ENCODE measurements at places on chromosomes 4 and X.

- no peak for DNase-seq
These were observed 11.8 kb upstream of the NEIL3 start for GRCh38 chr4:177297785-177298391.

DNA sequence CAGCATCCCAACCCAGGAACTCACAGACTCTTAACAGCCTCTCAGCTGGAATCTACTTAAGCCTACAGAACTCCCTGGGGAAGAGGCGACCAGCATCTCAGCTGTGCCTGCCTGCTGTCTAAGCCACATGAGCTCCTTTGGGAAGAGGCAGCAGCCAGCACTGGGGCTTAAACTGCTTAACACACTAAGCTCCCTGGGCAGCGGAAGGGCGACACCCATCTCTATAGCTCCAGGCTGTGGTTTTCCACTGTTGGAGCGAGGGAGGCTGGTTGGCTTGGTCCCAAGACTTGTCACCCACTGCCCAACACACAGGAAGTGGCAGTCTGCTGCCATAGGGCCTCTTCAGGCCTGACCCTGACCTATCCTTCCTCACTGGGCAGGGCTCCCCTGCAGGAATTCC lies 1544.1 kb upstream of the ADGRL3 start:
- DNase-seq = no peak

- DNase-seq = no peak
These were observed 20.6 kb upstream of the IRAK1 start for GRCh38 chrX:154040307-154040756.

- DNase-seq = peak; percentile 71
These were observed 77.5 kb downstream of the ELF2 start for GRCh38 chr4:139099366-139099982.

DNA sequence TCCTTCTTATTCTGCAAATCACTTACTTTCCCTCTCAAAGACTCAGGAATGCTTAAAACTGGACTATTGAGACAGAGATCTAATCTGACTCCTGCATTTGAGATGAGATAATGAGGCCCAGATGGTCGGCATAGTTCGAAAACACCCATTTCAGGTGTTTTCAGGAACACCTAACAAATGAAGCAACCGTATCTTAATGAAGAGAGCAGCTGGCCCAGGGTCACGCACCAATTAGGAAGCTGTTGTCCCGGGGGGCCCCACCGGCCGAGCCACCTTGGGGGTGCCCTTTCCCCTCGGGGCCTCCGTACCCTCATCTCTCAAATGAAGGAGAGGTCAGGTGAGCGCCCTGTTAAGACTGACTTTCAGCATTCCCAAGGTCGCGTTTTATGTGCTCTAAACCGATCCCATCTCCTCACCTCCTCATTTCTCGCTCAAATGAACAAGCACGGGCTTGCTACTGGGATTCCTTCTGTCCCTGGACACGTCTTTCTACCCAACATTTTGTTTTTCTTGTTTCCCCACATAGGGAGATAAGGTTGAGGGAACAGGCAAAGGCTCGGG lies 824 bp downstream of the LRPAP1 start:
- DNase-seq = no peak

DNA sequence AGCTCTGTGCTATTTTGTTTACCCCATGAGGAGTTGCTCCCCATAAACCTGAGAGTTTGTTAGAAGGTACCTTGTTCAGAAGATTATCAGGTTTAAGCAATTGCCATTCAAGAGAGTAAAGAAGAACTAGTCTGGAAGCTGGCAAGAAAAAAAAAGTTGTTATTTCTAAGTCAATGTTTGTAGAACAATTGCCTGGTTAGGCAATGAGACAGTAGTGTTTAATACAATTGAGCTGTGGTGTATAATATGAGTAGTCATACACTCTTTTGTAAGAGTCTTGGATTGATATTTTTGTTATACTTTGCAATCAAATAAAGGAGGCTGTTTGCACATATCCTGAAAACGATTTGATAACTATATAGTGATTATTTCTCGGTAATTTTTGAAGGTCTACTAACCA lies 44.7 kb downstream of the GALNT7 start:
- no peak for DNase-seq

- DNase-seq = peak; percentile 23
These were observed 163.1 kb downstream of the ARAP2 start for GRCh38 chr4:36081185-36081584.

GRCh38 chr4:140971077-140971792 lies 162.0 kb downstream of the RNF150 start:
- DNase-seq = no peak

- no peak for DNase-seq
These were observed 52.3 kb downstream of the CPEB2 start for GRCh38 chr4:15054541-15054940.

GRCh38 chrX:13748486-13748885 lies 13.9 kb downstream of the OFD1 start:
- no peak for DNase-seq

- DNase-seq = no peak
These were observed 90.4 kb upstream of the SLC6A14 start for GRCh38 chrX:116345958-116346357.

DNA sequence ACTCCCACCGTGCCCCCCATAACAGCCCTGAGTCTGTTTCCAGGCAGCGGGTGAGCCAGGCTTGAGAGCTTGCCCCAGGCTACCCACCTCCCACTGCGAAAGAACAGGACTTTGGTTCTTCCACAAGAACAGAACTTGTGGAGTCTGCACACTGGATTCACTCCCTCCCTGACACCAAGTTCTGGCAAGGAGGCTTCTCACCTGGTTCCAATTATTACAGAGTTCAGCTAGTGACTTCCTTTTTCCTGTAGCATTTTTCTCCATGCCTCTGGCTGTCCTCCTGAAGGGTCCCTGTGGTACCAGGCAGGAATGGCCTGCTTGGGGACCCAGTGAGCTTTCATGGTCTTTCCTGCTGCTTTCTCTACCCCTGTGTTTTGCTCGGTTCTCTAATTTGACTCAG lies 208.6 kb upstream of the SFRP2 start:
- DNase-seq = no peak

GRCh38 chr4:55661398-55662056 lies 25.4 kb upstream of the NMU start:
- DNase-seq = no peak

- no peak for DNase-seq
These were observed 294.3 kb downstream of the FSTL5 start for GRCh38 chr4:161869511-161869910.

GRCh38 chrX:110435196-110435595 lies 76.5 kb downstream of the RTL9 start:
- DNase-seq = no peak

- DNase-seq = no peak
These were observed 392.3 kb downstream of the PACRGL start for GRCh38 chr4:21092531-21092930.

GRCh38 chr4:174696657-174697056 lies 132.4 kb downstream of the GLRA3 start:
- DNase-seq = no peak

GRCh38 chr4:15990570-15991285 lies 27.8 kb upstream of the FGFBP2 start:
- DNase-seq = no peak

DNA sequence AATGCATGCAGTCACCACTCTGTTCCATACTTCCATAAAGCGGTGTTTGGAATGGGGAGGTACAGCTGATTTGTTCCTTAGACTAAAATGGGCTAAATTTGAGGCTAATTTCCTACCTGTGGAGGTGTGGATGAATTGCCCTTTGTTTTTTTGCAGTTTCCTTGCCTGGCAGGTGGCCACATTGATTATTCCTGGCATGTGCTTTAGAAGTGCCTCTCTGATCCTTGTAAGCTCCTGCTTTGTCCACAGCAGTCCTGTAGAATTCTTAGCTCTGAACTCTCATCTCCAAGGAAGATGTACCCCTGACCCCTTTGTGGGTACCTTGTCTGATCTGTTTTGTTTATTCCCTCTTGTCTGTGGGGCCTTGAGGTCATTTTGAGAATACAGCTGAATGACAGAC lies 136.8 kb downstream of the ADGRL3 start:
- no peak for DNase-seq

- peak; percentile 34 for DNase-seq
These were observed 8.1 kb downstream of the ETDB start for GRCh38 chrX:135112096-135112729.

GRCh38 chr4:4185528-4185927 lies 41.2 kb downstream of the OTOP1 start:
- no peak for DNase-seq

GRCh38 chr4:40185830-40186664 lies 10.8 kb upstream of the RHOH start:
- DNase-seq = no peak
